ENCODE measurements at places on chromosomes 2 and 18.

DNA sequence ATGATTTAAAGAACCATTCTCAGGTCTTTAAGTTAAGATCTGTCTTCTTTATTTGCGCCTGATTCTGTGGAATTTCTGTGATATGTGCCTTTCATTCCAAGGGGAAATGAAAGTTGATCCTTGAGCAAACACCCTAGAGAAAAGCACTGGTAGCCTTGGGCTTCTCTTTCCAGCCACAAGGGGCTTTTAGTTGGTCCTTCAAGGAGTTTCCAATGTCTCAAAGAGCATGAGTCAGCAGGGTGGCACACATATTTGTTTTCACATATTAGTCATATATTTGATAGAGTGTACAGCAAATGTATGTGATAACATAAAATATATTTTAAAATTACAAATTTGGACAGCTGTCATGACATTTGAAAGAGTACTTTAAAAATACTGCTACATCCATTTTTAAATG lies 339.5 kb downstream of the TXNL1 start:
- DNase-seq = no peak

- no peak for DNase-seq
These were observed 680.8 kb downstream of the NYAP2 start for GRCh38 chr2:226080334-226080733.

DNA sequence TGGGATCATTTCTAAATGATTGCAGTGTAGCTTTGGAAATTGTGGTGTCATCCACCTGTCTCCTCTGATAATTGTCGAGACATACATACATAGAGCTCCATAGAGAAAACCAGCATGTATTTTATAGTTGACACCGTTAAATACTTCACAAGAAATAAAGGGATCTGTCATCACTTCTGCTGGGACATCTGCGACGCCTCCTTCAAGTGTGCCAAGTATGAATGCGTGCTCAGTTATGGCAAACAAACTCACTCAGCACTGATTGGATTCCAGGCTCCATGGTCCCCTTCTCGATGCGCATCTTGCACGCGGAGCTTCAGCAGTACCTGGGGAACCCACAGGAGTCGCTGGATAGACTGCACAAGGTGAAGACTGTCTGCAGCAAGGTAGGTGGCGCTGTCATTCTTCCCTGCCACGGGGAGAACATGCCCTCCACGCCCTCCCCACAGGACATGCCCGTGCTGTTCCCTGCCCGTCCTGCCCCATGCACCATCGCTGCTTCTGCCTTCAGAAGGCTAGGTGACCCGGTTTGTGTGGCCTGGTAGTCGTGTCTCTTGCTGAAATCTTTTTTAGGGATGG lies 64.1 kb downstream of the TRAPPC12 start:
- no peak for DNase-seq

- no peak for DNase-seq
These were observed 10.0 kb downstream of the FOXI3 start for GRCh38 chr2:88442473-88442872.

DNA sequence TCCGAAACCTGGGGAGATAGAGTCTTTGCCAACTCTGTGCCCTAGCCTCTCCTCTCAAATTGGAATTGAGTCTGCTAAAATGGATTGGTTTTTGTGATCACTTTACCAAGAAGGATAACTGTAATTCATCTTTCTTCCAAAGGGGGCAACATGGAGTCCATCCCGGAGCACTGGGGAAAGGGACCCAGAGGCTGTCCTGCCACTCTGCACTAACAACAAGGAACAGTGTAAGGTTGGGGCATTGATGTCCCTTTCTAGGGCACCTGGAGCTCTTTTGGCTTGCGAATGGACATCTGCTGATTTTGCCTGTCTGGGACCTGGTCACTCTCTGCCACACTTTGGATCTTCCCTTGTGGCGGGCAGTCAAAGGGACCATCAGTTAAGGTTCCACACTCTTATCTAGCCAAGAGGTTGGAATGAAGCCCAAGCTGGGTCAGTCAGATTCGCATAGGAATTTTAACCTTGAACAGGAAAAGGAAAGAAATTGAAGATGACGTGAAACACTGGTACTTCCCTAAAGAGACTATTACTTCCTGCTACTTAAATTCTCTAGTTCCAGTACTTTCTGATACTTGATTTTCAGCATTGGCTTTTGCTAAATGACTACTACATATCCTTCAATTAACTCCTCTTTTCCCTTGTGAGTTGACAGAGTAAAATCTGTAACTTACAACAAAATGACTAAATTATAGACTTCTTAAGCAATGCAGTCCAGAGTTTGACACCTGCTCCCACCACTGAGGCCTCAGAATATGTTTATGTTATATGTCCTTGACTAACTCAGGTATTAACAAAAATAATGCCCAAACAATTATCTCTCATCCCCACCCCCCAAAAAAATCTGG lies 64.7 kb upstream of the KLF7 start:
- no peak for DNase-seq

Data from stimulated activated CD8-positive, alpha-beta memory T cell treated with anti-CD3 and anti-CD28 coated beads, Interleukin-2, amount 100 ng/mL, for 48 hours (primary cell).